Activated CD8-positive, alpha-beta memory T cell treated with anti-CD3 and anti-CD28 coated beads for 1 hour (primary cell): ENCODE measurements at places on chromosomes 2 and 18.

- DNase-seq: no peak
These were observed 4.4 kb downstream of the ACTR3 start for GRCh38 chr2:113894156-113894743.

DNA sequence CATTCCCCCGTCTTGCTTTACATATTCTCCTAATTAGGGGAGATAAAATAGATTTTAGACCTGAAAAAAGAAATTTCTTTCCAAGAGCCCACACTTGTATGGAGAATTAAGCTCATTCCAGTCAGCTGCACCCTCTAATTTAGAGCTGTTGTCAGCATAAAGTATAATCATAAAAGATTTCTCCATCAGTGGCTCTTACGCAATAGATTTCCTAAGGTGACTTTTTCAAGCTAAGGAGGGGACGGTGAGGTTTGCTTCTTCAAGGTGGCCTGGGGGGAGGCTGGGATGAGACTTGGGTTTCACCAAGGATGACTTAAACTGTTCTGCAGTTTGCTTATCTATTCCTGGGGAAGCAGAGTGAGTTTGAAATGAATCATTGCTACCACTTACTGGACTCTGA is 426.2 kb downstream of the NBAS start:
- DNase-seq: no peak

GRCh38 chr2:28206762-28207161 is 185.9 kb upstream of the FOSL2 start:
- DNase-seq: no peak

GRCh38 chr18:56291294-56291693 is 347.1 kb downstream of the TXNL1 start:
- no peak for DNase-seq

DNA sequence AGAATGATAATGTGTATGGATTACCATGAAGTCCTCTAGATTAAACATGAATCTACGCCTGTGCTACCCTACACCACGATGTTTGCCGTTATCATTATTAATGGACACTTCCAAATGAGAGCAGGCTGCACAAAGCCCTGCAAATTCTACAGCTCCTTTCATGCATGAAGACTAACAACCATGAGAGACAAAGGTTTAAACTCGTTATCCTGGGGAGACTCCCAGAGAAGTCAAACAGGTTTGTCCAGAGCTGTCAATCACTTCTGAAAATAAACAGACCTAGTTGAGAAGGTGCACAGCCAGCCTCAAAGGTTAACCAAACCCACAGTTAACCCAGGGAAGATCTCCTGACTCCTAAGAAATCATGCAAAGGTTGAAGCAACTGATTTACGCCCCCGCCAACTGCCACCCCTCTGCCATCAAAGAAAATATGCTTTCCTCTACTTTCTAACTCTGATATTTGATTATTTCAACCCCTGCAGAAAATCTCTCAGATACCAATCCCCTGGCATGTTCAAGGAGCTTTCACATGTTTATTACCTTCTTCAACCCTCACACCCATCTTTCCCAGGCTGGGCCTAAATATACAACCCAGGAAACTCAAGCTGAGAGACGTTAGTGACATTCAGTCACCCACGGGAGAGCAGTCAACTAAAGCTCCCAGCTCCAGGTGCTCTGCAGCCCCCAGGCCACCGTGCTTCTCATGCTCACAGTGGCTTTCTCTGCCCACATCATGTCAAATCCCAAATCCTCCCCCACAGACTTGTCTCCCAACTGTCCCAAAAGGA is 35.9 kb downstream of the MYO5B start:
- DNase-seq: no peak

DNA sequence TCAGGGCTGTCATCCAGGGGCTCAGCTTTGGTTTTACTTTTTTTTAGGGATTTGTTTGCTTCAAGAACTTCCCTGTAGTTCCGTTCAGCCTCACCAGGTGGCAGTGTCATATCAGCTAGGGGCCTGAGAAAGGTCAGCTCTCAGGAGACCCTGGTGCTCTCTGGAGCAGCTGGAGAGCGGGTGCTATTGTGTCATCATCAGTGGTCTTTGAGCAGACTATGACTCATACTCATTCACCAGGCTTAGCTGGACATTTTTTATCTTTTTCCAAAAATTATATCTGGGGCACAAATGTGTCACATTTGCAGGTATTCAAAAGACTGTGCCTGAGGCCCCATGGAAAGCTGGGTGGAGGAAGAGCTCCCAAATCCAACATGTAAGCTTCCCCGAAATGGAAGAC is 24.4 kb downstream of the ZNF892 start:
- no peak for DNase-seq

DNA sequence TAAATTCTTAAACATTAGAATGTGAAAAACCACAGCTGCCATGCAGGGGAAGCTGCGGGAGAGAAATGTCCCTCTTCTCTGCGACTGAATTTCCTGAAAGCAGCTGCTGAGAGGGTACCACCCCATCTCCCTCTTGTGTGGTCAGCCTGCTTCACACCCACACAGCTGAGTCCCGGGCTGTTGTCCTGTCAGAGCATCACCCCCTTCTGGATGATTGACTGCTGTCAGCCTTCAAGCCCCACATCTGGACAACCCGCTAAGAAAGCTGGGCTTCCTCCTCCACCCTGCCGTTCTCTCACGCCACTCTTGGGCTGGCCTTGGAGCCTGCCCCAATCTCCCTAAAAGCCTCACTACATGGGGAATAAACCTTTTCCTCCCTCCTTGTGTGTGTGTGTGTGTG is 26.0 kb downstream of the SH3YL1 start:
- no peak for DNase-seq

DNA sequence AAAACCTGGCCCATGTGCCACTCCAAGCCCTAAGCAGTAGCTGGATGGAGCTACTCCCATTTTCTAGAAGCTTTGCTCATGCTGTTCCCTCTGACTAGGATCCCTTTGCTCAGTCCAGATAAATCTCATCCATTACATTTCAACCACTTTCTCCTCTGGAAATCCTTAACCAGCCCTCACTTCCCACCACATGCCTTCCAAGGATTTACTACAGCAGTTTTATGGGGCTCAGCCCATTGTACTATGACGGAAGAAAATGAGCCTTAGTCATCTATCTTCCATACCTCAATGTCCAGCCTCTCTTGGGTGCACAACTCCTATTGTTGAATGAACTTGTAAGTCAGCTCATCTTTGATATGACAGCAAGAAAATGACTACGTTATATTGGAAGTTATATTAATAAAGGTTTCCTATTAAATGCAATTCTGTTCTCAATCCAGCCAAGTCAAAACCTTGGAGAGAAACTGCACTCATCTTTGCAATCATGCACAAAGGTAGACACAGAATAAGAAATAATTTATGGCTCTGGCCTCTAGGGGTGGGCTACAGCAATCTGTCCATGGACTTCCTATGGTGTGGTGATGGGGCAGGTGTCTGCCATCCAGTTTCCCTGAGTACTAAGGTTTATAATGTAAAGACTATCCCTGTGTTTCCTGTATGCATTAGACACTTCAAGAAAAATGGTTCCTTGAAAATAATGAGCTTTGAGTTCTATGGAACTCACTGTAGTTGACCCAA is 3.4 kb downstream of the B4GALT6 start:
- DNase-seq: no peak

DNA sequence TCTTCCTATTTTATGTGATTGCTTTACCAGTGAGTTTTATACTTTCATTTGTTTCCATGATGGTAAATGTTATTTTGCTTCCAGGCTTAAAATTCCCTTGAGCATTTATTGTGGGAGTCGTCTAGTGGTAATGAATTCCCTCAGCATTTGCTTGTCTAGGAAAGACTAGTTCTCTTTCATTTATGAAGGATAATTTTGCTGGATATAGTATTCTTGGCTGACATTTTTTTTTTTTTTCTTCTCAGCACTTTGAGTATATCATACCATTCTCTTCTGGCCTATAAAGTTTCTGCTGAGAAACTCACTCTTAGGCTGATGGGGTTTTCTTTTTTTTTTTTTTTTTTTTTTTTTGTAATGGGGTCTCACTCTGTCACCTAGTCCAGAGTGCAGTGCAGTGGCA is 99.1 kb downstream of the EDAR start:
- DNase-seq: no peak

- no peak for DNase-seq
These were observed 126.2 kb upstream of the EML6 start for GRCh38 chr2:54597153-54597848.

DNA sequence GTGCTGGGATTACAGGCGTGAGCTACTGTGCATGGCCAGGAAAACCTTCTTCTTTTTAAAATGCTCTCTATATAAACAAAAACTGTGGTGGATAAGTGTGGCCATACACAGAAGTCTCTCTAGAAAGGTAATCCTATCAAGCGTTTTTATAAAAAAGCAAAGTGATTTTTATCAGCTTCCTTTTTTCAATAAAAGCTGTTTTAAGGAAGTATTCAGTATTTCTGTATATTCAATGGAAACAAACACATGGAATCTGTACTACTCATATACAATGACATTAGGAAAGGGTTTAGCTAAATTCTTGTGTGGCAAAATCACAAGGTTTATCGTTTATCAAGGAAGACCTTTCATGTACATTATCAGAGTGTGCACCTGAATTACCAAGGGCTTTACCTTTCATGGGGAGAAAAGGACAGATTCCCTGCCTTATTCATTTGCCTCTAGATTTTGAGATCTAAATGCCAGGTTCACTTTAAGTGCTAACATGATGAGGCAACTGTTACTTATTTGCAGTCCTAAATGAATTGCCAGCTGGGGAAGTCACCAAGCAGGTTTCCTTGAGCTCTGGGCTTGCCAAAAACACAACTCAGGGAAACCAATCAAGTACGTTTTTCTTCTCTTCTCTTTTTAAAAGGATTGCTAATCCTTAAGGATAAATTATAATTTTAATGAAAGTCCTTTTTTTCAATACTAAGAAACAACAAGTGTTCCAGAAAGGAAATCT is 70.8 kb downstream of the RTN4 start:
- no peak for DNase-seq

DNA sequence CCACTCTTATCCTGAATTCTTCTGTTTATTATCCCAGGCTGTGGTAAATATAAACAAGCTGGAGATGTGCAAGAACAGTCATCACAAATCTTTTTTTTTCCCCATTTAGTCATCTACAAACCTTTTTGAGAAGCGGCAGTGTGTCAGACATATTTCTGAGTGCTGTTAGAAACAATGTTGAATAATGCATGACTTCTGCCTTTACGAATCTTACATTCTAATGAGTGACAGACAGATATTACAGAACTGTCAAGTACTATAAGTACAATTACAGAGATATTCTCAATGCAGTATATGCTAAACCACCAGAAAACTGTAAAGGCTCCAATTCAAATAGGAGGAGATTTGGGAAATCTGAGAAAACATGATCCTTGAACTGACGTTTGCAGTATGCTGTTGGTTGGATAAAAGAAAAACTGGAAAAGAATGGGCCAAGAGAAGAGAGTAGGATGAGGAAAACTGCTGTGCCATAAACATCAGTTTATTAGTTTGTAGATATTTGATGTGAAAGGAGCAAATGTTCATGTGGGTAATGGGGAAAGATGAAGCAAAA is 379.5 kb upstream of the SLC8A1 start:
- DNase-seq: no peak

DNA sequence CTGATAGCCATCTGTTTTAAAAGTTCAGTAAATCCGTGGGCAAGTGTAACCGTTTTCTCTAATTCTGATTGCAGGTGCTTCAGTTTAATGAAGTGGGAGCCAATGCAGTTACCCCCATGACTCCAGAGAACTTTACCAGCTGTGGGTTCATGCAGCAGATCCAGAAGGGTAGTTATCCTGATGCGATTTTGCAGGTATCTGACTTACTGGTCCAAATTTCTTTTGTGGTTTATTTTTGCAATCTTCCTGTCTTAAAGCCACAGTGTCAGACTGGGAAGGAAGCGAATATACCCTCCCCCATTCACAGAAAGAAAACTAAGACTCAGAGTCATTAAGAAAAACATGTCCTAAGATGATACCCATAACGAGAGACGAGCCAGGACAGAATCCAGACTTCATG is 7.7 kb downstream of the SERPINB2 start:
- DNase-seq: no peak

DNA sequence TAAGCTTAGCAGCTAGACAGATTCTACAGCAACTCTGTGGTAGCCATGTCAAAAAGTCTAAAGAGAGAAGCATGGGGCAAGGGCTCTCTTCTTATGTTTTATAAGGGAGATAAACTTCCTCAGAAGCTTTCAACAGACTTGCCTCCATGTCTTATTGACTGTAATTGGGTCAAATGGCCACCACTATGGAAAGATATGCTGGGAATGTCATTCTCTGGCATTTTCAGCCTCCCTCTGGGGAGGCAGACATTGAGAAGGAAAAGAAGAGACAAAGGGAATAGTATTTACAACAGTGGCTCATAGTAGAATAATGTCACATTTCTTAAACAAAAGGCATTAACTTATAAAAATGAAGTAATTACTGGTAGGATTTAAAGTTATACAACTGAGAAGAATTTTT is 1964.5 kb upstream of the PIK3C3 start:
- no peak for DNase-seq

DNA sequence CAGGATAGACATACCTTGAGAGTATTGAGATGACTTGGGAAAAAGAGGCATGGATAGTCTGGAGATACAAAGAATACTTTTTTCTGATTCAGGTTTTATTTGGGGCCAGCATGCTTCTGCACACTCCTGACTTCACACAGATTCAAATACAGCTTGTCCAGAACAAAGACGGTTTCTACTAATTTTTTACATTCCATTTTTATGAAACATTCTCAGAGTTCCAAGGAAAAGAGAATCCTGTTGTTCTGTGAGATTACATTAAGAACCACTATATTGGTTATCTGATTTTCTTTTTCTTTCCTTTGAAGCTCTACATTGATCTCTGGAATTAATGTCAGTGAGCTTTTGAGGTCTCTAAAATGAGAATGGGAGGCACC is 41.0 kb downstream of the PTPRM start:
- no peak for DNase-seq

- no peak for DNase-seq
These were observed 17.5 kb upstream of the DRC1 start for GRCh38 chr2:26384183-26384582.

DNA sequence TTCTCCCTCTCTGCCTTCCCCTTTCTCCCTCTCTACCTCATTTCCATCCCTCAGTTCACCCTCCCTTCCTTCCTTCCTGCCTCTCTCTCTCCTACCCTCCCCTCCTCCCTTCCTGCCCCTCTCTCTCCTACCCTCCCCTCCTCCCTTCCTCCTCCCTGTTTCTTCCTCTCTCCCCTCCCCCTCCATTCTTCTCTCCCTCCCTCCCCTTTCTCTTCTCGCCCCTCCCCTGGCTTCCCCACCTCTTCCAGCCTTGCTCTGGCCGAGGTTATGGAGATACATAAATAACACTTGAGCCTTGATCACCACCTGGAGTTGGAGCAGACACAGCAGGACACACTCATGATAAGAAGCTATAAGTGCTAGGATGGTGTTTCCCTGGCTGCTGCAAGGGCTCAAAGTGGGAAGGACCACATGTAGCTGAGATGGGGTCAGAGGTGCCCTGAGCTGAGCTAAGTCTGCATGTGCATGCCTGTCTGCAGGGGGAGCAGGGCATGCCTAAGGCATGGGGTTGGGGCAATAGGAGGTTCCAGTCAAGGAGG is 326.1 kb upstream of the HS6ST1 start:
- no peak for DNase-seq
